ENCODE measurements at places on chromosomes 7 and 10.

- no peaks in the 10 kb centered on the region for H3K27me3 ChIP-seq
- H3K27ac ChIP-seq = no peak overlapping the region
- no peaks in the 10 kb centered on the region for H3K36me3 ChIP-seq
- H3K4me3 ChIP-seq = no peak overlapping the region
- no peak for DNase-seq
- no peaks in the 10 kb centered on the region for H3K4me1 ChIP-seq
These were observed 6.8 kb downstream of the IL6 start for GRCh38 chr7:22733761-22734160.

- no peak overlapping the region for H3K27ac ChIP-seq
- no peaks in the 10 kb centered on the region for H3K4me1 ChIP-seq
- DNase-seq = no peak
- no peaks in the 10 kb centered on the region for H3K27me3 ChIP-seq
- H3K36me3 ChIP-seq = no peaks in the 10 kb centered on the region
These were observed 193.9 kb upstream of the SEMA3C start for GRCh38 chr7:81112731-81113130.

DNA sequence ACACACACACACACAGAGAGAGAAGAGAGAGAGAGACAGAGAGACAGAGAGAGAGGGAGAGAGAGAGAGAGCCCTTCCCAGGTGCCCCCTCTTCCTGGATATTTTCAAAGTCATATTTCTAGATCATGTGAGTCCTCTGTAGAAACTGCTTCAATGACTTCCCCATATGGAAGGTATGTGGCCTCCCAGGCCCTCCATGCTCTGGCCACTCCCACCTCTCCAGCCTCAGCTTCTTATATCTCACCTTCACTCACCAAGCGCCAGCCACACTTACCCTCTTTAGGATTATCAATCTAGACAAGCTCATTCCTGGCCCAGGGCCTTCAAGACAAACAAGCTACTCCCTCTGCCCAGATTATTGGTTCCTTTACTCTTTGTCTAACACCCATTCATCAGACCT lies 259.7 kb downstream of the MTERF1 start:
- H3K27ac ChIP-seq = no peak overlapping the region
- H3K36me3 ChIP-seq = no peaks in the 10 kb centered on the region
- no peak overlapping the region for H3K4me3 ChIP-seq

DNA sequence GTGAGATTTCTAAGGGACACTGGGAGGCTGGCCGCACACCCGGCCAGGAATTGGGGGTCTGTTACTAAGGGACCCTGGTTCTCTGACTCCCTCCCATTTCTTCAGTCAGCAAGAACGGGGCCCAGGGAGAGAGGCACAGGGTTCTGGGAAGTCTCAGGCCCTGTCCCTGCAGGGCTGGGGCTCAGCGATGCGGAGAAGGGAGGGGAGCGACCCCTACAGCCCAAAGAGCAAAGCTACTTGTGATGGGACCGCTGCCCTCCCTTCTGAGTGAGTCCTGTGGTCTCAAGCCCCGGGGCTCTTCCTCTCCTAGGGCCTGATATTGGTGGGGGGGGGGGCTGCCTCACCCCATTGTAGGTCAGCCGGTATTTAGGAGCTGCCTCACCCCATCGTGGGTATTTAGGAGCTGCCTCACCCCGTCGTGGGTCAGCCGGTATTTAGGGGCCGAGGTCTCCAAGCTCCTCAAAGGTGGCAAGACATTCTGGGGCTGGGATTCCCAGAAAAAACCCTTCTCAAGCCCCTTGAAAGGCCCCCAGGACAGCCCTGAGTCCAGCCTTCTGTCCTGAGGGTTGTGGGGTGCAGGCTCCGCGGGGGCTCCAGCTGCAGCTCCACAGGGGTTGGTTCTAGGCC lies 16.9 kb upstream of the NKX6-2 start:
- no peak overlapping the region for H3K4me3 ChIP-seq
- no peaks in the 10 kb centered on the region for H3K27me3 ChIP-seq
- no peaks in the 10 kb centered on the region for H3K36me3 ChIP-seq

GRCh38 chr10:12783293-12783692 lies 218.2 kb downstream of the CCDC3 start:
- H3K4me3 ChIP-seq = no peak overlapping the region
- no peak for DNase-seq
- H3K4me1 ChIP-seq = no peaks in the 10 kb centered on the region
- H3K27me3 ChIP-seq = no peaks in the 10 kb centered on the region

- no peak overlapping the region for H3K4me3 ChIP-seq
- no peaks in the 10 kb centered on the region for H3K36me3 ChIP-seq
- peaks cover 41% of the 10 kb centered on the region for H3K4me1 ChIP-seq
These were observed 6.0 kb downstream of the ADD3 start for GRCh38 chr10:110013630-110014293.

DNA sequence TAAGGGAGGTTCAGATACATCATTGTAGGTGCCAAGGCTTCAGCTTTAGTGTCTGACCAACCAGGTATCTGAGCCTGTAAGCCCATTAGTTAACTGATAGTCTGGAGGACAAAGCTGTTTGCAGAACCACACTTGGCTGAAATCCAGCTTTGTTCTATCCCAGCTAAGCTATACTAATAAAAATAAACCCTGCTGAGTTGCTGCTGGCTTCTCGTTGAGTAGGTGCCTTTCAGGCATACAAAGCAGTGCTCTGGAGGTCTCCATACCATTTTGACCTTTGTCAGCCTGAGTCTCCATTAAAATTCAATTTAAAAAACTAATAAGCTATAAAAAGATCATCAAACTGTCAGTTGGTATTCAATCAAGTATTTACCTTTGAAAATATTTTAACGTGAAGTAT lies 22.0 kb downstream of the CDCA7L start:
- no peak overlapping the region for H3K4me3 ChIP-seq
- H3K4me1 ChIP-seq = no peaks in the 10 kb centered on the region
- DNase-seq = no peak

GRCh38 chr7:17558558-17559332 lies 260.3 kb downstream of the AHR start:
- H3K4me3 ChIP-seq = no peak overlapping the region
- peak; percentile 11 for DNase-seq
- no peaks in the 10 kb centered on the region for H3K36me3 ChIP-seq

- H3K27me3 ChIP-seq = no peaks in the 10 kb centered on the region
- H3K4me3 ChIP-seq = no peak overlapping the region
- H3K27ac ChIP-seq = no peak overlapping the region
- H3K36me3 ChIP-seq = no peaks in the 10 kb centered on the region
- DNase-seq = peak; percentile 65
These were observed 16.8 kb downstream of the OSBPL3 start for GRCh38 chr7:24963218-24963617.

DNA sequence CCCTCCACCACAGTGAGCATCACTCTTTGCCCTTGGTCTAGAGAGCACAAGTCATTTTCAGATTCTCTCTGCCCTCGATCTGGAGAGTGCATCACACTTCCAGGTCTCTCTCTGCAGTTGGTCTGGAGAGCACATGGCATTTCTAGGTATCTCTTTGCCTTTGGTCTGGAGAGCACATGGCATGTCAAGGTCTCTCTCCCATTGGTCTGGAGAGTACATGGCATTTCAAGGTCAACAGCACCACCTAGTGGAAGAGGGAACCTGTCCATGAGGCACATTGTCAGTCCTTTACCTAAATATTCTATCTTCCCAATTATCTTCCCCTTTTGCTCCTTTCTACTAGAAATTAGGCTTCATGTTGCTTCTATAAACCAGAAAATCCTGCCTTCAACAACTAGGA lies 1139.4 kb downstream of the XPNPEP1 start:
- no peaks in the 10 kb centered on the region for H3K36me3 ChIP-seq
- H3K4me3 ChIP-seq = no peak overlapping the region
- H3K4me1 ChIP-seq = no peaks in the 10 kb centered on the region
- no peak overlapping the region for H3K27ac ChIP-seq

DNA sequence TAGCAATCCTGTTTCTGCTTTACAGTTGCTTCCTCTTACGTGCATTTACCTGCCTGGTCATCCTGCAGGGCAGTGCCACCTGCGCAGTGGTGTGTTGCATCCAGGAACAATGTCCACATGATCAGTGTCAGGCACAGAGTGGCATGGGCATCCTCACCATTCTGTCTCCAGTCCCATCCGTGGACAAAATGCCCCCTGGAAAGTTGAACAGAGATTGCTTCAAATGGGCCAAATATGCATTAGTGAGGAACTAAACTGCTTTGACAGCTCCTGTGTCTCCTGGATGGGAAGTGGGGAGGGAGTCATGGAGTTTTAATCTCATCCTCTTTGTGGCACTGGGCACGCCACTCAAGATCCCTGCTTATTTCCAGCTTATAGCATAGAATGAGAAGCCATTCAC lies 151.8 kb downstream of the DPP6 start:
- H3K36me3 ChIP-seq = no peaks in the 10 kb centered on the region
- H3K27me3 ChIP-seq = no peaks in the 10 kb centered on the region
- no peak overlapping the region for H3K27ac ChIP-seq
- H3K4me1 ChIP-seq = no peaks in the 10 kb centered on the region
- no peak overlapping the region for H3K4me3 ChIP-seq

DNA sequence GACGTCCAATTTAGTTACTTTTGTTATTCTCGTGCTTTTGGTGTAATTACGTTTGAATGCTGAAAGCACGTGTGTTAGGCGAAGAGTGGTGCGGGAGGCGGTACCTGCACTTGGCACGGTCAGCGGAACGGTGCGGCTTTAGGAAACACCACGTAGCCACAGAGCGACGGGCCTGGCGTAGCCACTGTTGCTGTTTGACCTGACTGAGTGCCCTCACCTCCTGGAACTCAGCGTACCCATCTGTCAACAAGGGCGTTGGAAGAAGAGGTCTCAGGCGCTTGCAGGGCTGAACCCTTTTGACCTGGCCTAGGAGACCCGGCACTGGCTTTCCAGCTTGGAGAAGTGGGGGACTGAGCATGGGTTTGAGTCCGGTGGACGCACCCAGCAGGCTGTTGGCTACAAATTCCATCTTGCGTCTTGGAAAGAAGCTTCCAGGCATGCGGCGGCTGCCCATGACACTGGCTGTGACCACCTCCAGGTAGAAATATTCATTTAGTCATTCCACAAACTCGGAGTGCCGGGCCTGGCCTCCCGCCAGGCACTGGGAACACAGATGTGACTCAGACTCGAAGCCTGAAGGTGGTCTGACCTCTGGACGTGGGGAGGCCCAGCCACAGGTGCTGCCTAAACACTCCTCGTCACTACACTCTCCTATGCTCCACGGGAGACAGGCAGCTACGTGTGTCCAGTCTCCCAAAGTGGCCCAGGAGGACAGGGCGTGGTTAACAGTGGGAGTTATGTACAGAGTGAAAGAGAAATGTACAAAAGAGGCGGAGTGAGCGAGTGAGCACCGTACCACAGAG lies 22.2 kb downstream of the FAM20C start:
- no peak overlapping the region for H3K27ac ChIP-seq
- peaks cover 13% of the 10 kb centered on the region for H3K4me1 ChIP-seq
- H3K27me3 ChIP-seq = no peaks in the 10 kb centered on the region
- no peaks in the 10 kb centered on the region for H3K36me3 ChIP-seq
- H3K4me3 ChIP-seq = no peak overlapping the region
- no peak for DNase-seq

GRCh38 chr10:15168291-15168785 lies at the start of gene NMT2:
Gene NMT2 (minus strand): TSS chr10:15168693. CDS start chr10:15168612, 81 bp downstream.
- peak within 1 kb of the TSS; percentile 93 for H3K27ac ChIP-seq
- no peak for DNase-seq
- H3K36me3 ChIP-seq = no peaks in the 10 kb centered on the region
- peak within 1 kb of the TSS; percentile 93 for H3K4me3 ChIP-seq
- no peaks in the 10 kb centered on the region for H3K4me1 ChIP-seq
- no peaks in the 10 kb centered on the region for H3K27me3 ChIP-seq

- H3K27me3 ChIP-seq = no peaks in the 10 kb centered on the region
- H3K36me3 ChIP-seq = no peaks in the 10 kb centered on the region
- no peak overlapping the region for H3K4me3 ChIP-seq
- DNase-seq = no peak
These were observed 20.5 kb downstream of the MYH16 start for GRCh38 chr7:99293167-99293566.

GRCh38 chr7:111527545-111527944 lies 34.7 kb downstream of the IMMP2L start:
- no peaks in the 10 kb centered on the region for H3K27me3 ChIP-seq
- H3K36me3 ChIP-seq = no peaks in the 10 kb centered on the region

DNA sequence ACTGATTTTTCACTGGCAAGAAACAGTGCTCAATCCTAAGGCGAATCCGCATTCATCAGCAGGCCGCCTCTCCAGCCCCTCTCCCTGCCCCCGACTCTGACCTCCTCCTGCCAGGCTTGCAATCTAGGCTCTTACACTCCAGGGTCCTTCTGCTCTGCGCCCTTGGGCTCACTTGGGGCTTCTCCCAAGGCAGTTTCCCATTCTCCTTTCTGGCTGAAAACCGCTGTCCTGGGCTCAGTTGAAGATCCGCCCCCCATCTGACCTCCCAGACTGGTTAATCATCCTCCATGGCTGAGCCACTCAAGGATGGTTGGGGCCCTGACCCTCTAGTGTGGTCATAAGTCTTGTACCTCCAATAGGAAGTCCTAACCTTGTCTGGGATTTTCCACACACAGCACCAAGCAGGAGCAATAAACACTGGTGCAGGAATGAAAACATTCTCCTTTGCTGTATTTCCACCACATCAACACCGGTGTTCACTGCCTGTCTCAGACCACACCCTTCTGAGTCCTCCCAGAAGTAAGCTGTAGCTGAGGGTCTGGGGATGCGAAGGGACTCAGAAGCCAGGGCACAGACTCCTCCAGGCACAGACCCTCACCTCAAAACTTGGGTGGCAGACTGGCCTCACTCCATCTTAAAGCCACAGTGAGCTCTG lies 42.4 kb downstream of the TNS3 start:
- no peaks in the 10 kb centered on the region for H3K36me3 ChIP-seq
- no peak for DNase-seq
- peaks cover 6% of the 10 kb centered on the region for H3K4me1 ChIP-seq
- no peak overlapping the region for H3K4me3 ChIP-seq

GRCh38 chr7:135210888-135211178 lies 493 bp downstream of the WDR91 start:
- DNase-seq = no peak
- H3K36me3 ChIP-seq = no peaks in the 10 kb centered on the region
- peak overlapping the region; percentile 95 for H3K27ac ChIP-seq
- H3K4me3 ChIP-seq = peak overlapping the region; percentile 90

DNA sequence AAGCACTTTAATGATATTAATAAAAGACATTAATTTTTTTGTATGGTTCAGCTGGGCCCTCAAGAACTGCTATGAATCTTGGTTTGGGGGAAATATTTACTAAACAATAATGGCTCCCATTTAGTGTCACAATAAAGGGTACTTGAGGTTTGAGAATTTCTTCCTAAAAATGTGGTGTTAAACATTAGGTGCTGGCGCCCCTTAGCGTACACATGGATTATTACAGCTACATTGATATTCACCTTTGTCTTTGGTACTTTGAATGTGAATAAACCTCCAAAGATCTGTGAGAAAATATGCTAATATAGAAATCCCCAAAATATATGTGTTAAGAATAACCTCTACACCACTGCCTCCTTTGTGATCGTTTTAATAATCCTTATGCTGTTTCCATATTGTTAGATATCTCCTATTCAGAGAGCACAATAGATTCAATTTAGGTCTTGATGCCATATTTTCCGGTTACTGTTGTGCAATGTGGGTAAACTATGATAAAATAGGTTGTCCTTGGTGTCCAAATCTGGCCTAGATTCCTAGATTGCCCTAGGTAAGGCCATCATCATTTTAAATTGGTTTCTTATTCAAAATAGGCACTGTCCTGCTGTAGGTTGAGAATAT lies 161.8 kb upstream of the CACNA2D1 start:
- no peaks in the 10 kb centered on the region for H3K27me3 ChIP-seq
- H3K36me3 ChIP-seq = no peaks in the 10 kb centered on the region

GRCh38 chr7:18320422-18320821 lies 175.1 kb upstream of the HDAC9 start:
- H3K27me3 ChIP-seq = no peaks in the 10 kb centered on the region
- no peak overlapping the region for H3K4me3 ChIP-seq
- H3K36me3 ChIP-seq = no peaks in the 10 kb centered on the region
- H3K4me1 ChIP-seq = no peaks in the 10 kb centered on the region

GRCh38 chr7:51265066-51265907 lies 51.3 kb downstream of the COBL start:
- H3K27me3 ChIP-seq = no peaks in the 10 kb centered on the region
- peaks cover 46% of the 10 kb centered on the region for H3K4me1 ChIP-seq
- DNase-seq = peak; percentile 72
- no peaks in the 10 kb centered on the region for H3K36me3 ChIP-seq
- H3K27ac ChIP-seq = peak overlapping the region; percentile 77
- no peak overlapping the region for H3K4me3 ChIP-seq

Data from transverse colon (tissue), 4 donors.